ENCODE measurements at places on chromosomes 1 and 21. TPM values are rescaled to one million over a fixed set of nuclear protein-coding genes. Genes with fewer than 3 reads are reported as not detected.

- H3K4me1 ChIP-seq = peaks cover 16% of the 10 kb centered on the region
- no peak overlapping the region for H3K27ac ChIP-seq
- H3K36me3 ChIP-seq = no peaks in the 10 kb centered on the region
- no peak overlapping the region for H3K4me3 ChIP-seq
- no peak for DNase-seq
- peaks cover 18% of the 10 kb centered on the region for H3K27me3 ChIP-seq
These were observed 4.9 kb downstream of the SCNN1D start for GRCh38 chr1:1285102-1285571.

GRCh38 chr1:89489047-89489729, 35.4 kb upstream of the LRRC8B start:
- no peaks in the 10 kb centered on the region for H3K36me3 ChIP-seq
- DNase-seq = no peak
- no peaks in the 10 kb centered on the region for H3K4me1 ChIP-seq

- no peaks in the 10 kb centered on the region for H3K36me3 ChIP-seq
- no peaks in the 10 kb centered on the region for H3K27me3 ChIP-seq
- no peak overlapping the region for H3K4me3 ChIP-seq
- no peak overlapping the region for H3K27ac ChIP-seq
These were observed 56.9 kb downstream of the MAN1C1 start for GRCh38 chr1:25673456-25673855.

TESK2 gene
- 3.3 TPM for total RNA-seq

HFM1 gene
- 0.69 TPM for total RNA-seq

NPR1 gene
- 19.3 TPM for total RNA-seq

MSH4 gene
- 0.33 TPM for total RNA-seq

SPRR2A gene
- total RNA-seq = not detected

DDAH1 gene
- total RNA-seq = 84.5 TPM

FMO5 gene
- total RNA-seq = 6.0 TPM
